ENCODE measurements at places on chromosomes 6 and 20.

- DNase-seq, result no peak
Observed at GRCh38 chr6:44138717-44139350, 11.5 kb downstream of the TMEM63B start.

DNA sequence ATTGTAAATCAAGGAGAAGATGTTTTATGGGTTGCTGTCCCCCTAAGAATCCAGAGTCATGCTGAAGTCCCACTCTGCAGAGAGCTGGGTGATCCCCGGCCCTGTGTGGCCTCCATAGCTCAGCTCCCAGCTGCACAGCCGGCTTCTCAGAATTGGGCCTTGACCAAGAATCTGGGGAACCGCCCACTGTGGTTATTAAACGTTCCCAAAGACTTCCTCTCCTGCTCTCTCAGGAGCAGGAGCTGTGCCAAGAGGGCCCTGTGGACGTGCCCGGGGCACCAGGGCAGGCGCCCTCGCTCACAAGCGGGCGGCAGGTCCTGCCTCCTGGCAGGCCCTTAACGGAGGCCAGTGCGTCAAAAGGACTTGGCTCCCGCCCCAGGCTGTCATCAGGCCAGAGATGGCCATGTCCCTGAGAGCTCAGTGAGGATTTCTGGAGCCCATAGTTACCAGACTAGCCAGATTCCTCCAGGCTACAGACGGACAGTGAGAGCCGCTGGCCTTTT is 30.4 kb downstream of the ZC3H12D start:
- no peak for DNase-seq

- DNase-seq, result no peak
Observed at GRCh38 chr20:58136149-58136484, 92.3 kb downstream of the ANKRD60 start.

- no peak for DNase-seq
Observed at GRCh38 chr20:63617092-63617875, 9.6 kb downstream of the GMEB2 start.

DNA sequence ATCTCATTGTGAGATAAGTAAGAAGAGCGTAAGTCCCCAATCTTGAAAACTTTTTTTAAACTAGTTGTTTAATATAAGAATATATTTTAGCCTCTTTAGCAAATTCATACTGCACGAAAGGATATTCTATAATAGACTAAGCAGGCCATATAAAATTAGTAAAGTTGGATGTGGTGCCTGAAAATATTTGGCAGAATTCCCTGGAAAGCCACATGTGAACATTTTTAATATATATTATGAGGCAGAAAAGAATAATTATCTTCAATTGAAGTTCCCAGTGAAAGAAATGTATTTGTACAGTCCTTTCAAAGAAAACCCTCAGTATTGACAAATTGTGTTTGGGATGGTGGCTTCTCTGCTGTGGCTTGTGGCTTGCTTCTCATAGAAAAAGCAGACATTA is 237.5 kb upstream of the JAG1 start:
- no peak for DNase-seq

DNA sequence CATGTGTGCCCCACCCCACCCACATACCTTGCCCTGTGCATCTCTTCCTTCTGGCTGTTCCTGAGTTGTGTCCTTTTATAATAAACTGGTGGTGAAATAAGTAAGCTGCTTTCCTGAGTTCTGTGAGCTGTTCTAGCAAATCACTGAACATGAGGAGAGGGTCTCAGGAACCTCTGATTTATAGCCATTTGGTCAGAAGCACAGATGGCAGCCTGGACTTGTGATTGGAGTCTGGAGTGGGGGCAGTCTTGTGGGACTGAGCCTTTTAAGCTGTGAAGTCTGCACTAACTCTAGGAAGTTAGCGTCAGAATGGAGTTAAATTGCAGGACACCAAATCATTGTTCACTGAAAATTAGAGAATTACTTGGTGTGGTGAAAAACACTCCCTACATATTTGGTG is 245.4 kb downstream of the LRFN2 start:
- DNase-seq, result no peak

DNA sequence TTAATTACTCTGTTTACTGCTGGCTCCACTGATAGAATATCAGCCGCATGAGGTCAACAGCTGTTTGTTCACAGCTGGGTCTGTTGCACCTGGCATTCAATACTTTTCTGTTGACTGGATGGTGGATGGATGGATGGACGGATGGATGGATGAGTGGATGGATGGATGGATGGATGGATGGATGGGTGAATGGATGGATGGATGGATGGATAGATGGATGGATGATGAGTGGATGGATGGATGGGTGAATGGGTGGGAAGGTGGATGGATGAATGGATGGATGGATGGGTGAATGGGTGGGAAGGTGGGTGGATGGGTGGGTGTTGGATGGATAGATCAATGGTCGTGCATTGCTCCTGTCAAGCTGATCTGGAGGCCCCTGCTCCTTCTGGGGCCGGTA is 422.2 kb upstream of the SULF2 start:
- no peak for DNase-seq

GRCh38 chr20:57408131-57408530 is 16.9 kb downstream of the RBM38 start:
- no peak for DNase-seq

- no peak for DNase-seq
Observed at GRCh38 chr6:142172758-142173157, 25.7 kb downstream of the VTA1 start.

- no peak for DNase-seq
Observed at GRCh38 chr6:125325586-125325985, 23.8 kb upstream of the HDDC2 start.

DNA sequence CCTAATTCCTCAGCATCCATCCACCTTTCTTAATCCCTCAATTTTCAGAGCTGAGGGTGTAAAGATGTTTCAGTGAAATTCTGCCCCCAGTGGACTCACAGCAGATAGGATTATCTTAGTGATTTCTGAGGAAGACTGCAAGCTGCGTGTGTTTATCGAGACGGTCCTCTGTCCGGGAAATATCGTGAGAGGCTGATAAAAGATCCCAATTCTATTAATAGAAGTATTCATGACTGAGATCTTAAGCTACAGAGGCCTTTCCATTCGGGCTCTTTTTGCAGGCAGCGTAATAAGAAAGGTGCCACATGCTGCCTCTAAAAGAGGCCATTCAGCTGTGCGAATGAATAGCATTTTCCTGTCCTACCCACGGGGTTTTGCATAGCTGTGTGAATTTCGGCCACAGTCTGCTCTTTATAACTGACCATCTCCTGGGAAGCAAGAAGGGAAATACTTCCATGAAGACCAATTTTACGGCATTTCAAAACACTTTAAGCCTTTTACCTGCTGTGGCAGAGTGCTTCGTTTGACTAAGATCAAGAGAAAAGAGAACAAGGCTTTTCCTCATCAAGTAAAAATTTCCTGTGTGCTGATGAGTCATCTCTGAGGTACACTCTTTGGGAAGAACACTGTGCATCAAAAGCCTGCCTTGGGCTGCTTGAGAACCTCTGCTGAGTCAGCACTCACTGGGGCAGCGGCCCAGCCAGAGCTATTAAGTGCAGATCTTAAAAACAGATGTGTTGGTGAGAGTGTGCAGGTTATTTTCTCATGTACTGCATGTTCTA is 208.8 kb downstream of the ARHGAP18 start:
- DNase-seq, result peak; percentile 80
